Fibroblast of mammary gland (primary cell): ENCODE measurements at places on chromosomes 16 and 17.

DNA sequence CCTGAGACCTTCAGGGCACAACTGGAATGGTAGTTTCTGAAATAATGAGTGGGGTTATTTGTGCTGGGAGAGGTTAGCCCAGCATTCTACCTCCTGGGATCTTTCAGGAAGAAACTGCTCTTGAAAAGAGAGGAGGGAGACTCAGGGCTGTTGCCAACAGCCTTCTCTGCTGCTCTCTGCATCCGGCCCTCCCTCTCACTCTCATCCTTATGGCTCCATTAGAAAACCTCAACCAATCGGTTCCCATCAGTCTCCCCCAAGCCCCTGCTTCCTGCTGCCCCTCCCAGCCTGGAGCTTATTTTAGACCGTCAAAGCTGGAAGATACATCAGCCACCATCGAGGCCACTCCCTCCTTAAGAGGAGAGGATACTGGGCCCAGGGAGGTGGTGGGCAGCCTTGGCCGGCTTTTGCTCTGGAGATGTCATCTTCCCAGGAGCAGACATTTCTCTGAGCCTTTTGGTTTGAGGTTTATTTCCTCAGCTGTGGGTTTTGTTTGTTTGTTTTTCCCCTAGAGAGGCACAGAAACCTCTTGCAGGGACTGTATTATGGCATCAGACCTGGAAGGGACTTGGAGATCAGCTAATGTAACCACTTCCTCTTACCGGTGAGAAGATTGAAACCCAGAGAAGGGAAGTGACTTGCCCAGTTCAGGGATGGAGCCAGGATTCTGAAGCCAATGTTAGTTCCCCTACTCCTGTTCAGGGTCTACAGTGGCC lies 2.7 kb downstream of the MPRIP start:
- peak; percentile 71 for DNase-seq

DNA sequence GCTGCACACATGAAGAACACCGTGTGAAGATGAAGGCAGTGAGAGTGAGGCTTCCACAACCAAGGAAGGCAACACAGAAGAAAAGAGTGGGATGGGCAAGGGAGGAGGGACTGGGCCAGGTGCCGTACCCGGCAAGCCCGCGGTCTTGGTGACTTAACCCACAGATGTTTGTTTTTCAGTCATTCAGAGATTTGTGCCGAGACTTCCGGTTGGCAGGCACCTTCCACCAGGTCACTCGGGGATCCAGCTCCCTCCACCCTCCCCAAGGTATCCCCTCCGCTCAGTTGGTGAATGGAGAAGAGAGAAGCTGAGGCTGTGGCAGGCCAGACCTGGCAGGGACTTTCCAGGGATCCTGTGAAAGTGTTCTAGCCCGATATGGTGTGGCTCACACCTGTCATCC lies 4.9 kb upstream of the KREMEN2 start:
- DNase-seq, result no peak

DNA sequence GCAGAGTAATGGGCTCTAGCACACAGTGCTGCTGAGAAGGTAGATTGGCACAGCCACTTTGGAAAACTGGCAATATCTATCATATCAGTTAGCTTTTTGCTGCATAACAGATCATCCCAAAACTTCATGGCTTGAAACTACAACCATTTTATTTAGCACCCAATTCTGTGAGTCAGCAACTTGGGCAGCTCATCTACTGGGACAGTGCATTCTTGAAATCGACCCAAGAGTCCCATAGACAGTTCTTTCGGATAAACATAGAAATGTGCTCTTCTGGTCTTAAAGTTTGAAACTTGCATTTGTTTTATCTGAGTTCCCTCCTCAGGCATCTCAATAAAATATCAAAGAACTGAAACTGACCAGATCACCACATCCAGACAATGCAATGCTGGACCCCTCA lies 76.7 kb downstream of the CEP112 start:
- DNase-seq, result peak; percentile 40

DNA sequence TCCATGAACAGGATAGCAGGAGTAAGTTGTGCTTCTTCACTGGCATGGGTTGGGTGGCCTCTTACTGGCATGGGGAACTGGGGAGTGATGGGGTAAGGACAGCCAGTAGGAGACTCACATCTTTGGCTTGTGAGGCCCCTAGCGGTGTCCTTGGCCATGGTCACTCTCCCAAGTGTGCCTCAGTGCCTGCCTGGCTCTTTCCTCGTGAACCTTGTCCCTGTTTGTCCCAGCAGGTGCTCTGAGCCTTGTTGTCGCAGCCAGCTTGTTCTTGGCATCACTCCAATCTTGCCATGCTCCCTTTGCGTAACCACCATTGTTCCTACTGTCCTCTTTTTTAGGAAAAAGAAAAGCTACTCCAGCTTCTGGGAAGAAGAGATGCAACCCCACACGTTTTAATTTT lies 53.6 kb upstream of the SDK2 start:
- no peak for DNase-seq
